Mesendoderm (in vitro differentiated cells): ENCODE measurements at places on chromosomes 7 and 10.

- no peak for DNase-seq
Observed at GRCh38 chr10:29120216-29120615, 168.7 kb upstream of the LYZL1 start.

GRCh38 chr10:72122221-72122620 lies 33.9 kb upstream of the SPOCK2 start:
- no peak for DNase-seq

DNA sequence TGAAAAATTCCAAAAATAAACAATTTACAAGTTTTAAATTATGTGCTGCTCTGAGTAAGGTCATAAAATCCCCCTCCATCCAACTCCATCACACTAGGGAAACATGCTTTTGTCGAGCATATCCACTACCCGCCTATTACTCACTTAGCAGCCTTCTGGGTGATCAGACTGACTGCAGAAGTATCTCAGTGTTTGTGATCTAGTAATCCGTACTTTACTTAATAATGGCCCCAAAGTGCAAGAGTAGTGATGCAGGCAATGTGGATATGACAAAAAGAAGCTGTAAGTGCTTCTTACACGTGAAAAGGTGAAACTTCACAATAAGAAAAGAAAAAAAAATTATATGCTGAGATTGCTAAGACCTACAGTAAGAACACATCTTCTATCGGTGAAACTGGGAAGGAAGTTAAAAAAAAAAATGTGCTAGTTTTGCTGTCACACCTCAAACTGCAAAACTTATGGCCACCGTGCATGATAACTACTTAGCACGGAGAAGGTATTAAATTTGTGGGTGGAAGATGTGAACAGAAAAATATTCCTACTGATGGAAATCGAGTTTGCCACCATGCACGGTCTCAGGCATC lies 43.2 kb downstream of the SEMA3C start:
- DNase-seq: no peak

DNA sequence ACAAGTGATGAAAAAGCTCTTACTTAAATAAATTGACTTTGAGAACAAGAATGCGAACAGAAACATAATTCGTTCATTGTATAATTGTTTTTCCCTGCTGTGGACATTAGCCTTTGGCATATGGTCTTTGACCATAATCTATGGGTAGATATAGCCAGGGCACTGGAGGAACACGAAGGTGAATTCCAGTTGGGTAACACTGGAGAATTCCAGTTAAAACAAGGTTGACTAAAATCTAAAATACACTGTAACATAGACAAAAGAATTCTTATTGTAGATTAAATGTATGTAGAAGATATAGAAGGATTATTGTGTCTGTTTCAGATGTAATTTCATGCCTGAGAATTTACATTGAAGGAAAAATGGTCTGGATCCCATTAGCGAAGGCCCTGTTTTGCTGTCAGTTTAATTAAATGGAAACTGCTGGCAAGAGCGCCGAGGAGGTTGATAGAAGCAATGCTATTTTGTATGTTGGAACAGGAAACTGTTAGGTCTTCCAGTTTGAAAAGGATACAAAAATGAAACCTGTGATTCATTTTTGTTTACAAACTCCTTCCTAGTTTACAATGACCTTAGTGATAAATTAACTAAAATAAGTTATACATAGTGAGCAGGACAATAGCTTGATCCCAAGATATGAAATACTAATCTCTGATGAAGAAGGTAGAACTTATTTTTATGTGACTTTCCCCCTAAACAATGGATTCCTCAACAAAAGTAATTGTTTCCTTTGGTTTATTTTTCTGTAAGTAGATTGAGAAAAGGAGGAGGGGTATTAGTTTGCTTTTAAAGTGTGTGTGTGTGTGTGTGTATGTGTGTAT lies 68.9 kb downstream of the ARID5B start:
- DNase-seq: no peak

DNA sequence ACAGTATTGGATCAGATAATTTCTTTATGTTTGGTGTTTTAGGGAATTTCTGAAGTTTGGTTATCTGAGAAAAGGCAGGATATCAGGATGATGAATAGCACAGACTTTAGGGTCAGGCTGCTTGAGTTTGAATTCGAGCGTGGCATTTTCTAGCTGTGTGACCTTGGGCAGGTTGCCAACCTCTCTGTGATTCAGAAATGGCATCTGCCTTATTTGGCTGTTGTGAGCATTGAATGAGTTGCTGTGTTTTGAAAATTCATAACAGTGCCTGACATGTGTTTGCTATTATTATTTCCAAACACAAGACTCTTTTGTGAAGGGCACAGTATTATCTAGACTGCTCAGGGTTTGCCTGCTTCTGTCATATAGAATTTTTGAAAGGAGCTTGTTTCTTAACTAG lies 66.9 kb downstream of the NXPH1 start:
- no peak for DNase-seq

DNA sequence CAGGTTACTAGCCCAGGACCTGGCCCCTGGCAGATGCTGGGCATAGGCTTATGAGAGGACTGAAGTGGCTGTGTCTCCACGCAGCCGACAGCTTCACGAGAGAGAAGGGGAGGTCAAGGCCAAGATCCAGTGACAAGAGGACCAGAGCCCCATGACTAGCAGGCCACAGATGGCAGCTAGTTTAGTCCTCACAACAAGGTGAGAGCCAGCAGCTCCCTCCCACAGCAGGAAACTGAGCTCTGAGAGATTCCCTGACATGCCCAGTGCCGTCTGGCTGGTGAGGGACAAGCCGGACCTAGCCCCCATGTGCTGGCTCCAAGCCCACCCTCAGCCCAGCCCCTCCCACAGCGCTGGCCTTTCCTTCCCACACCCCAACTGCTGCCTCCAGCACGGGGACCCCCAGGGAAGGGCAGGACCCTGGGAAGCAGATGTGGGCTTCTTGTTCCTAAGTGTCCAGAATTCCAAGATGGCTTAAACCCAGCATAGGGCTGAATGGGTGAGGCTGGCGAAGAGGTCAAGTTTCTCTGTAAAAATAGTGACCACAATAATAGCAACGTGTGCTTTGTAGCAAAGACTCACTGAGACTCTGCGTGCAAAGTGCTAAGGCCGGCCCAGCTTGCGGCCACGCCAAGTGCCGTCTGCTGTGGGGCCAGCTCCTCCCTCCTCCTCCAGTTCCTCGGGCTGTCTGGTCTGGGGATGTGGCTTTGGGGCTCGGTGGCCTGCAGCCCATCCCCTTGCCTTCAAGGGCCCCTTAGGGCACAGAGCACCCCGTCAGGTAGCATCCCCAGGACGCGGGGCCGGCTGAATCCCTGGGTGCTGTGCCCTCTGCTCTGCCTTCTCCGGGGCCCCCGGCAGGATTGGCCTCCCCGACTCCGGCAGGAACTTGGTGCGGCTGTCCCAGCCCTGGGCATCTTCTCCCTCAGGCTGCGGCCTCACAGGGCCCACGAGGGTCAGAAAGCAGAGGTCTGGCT lies 7.8 kb upstream of the FAM20C start:
- DNase-seq: no peak

DNA sequence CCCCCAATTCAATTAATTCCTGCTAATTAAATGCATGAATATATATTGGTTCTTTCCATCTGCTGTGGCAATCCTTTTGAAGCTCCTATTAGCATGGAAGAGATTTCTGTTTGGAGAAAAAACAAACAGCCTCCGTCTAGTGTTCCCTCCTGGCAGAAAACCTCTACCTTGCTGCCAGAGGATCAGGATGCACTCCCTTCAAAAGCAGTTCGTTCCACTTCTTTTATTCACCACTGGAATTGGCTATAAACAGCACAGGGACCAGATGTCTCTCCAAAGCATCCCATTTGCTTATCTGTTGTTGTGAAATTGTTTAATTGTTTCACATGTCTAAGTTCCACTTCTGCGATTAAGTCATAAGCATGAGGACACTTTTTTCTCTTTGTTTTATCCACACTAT lies 77.8 kb upstream of the PTN start:
- no peak for DNase-seq

DNA sequence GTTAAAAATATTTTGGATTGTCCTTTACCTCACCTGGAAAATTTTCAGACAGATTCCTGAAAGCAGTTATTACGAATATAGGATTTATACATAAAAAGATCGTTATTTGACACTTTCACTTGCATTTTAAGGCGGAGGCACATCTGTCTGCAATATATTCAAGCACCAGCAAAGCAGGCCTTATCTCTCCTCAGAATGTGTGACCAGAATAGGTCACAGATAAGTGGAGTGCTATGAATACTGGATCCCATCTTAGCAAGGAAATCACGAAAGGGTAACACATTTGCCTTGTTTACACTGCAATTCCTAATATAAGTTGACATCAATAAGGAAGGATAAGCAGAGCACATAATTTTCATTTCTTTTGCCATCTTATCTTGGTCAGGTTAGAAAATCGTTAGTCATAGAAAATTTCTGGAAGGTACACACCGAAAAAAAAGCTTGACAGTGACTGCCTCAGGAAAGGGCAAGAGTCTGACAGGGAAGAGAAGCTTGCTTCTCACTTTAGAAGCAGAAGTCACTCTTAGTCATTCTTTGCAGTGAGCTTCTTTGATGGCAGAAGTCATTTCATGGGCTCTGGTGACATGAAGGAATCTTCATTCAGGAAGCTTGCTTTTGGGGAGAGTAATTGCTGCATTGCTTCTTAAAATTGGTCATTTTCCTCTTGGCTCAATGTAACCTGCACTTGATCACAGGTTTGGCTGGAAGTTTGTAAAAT lies 98.1 kb upstream of the STK17A start:
- DNase-seq: peak; percentile 34

- no peak for DNase-seq
Observed at GRCh38 chr10:89151857-89152256, 55.3 kb downstream of the CH25H start.

DNA sequence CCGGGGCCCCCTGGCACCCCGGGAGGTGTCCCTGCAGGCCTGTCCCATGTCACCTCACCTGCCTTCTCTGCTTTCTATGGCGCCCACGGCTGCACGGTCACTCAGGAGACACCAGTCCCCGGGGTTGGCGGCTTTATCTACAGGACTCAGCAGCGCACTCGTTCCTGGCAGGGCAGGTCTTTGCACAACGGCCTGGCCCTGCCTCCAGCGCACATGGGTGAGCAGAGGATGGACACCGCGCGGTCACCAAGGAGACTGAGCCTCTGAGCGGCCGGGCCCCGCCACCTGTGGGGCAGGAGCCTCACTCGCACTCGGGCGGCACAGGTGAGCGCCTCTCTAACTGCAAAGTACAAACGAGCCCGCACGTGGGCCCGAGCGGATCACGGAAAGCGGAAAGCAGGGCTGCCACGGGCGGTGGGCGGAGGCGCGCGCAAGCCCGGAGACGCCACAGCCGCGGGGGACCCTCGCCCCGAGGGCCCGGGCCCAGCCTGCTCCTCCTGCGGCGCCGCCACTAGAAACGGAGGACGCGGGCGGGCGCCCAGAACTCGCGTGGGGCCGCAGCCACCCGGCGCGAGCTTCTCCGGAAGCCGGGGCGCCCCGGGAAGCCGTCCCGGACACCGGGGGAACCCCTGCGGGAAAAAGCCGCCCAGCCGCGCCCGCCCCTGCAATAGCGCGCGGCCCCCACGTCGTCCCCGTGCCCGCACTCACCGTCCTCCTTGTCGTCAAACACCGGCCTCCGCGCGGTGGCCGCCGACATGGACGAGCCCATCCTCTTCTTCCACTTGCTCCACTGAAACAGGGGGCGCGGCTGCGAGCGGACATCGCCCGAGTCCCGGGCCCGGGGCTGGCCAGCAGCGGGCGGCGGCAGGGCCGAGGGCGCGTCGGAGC lies 642 bp downstream of the STK32C start:
- DNase-seq: peak; percentile 35

DNA sequence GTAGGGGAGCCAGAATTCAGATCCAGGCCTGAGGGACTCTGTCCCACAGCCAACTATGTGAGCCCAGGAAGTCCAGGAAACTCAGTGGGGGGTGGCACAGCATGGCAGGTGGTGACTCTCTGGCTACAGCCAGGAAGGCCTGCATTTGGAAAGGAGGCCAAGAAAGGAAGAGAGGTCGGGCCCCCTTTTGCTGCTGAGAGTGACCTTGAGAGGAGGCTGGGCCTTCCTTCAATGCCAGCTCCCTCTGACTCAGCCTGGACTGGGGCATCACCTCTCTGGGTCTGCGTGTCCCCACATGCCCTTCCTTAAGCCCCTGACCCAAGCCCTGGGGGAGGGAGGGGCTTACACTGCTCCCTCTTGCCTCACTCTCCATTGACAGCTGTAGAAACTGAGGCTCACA lies 6.4 kb upstream of the MYL10 start:
- no peak for DNase-seq

- no peak for DNase-seq
Observed at GRCh38 chr10:108352771-108353170, 1188.3 kb upstream of the SORCS1 start.

GRCh38 chr7:74364061-74364460 lies 74.9 kb downstream of the CLIP2 start:
- DNase-seq: peak; percentile 77

DNA sequence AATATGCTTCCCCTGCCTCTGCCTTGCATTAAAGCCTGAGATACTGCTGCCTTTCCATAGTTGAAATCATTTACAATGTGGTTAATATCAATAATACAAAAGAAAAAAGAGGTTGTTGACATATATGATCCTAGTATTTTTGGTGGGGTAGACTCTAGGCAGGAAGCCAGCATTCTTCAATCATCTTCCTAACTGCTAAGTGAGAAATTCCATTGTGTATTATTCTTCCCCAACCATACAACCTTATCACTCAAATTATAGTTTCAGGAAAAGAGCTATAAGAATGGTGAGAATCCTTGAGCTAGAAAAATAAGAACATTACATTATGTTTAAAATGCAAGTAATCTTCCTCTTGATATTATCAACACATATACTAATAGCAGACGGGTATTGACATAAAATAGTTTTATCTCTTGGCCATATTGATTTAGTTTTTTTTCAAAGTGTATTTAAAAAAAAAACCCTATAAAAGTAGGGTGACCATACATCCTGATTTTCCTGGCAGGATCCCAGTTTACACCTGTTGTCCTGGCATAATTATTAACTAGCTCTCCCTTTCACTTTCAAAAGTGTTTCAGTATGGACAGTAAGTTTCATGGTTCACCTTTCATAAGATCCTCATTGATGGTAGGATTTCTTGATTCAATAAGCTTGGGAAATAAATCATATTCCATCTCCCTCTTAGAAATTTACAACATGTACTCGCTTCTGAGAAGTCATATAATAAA lies 33.4 kb upstream of the WASL start:
- DNase-seq: no peak

- DNase-seq: no peak
Observed at GRCh38 chr7:26664735-26665416, 199.5 kb downstream of the SKAP2 start.

- no peak for DNase-seq
Observed at GRCh38 chr7:136136906-136137454, 159.8 kb upstream of the MTPN start.

GRCh38 chr10:123852411-123852951 lies 39.1 kb downstream of the CPXM2 start:
- DNase-seq: no peak

- DNase-seq: peak; percentile 46
Observed at GRCh38 chr7:25216837-25217236, 11.4 kb downstream of the NPVF start.

DNA sequence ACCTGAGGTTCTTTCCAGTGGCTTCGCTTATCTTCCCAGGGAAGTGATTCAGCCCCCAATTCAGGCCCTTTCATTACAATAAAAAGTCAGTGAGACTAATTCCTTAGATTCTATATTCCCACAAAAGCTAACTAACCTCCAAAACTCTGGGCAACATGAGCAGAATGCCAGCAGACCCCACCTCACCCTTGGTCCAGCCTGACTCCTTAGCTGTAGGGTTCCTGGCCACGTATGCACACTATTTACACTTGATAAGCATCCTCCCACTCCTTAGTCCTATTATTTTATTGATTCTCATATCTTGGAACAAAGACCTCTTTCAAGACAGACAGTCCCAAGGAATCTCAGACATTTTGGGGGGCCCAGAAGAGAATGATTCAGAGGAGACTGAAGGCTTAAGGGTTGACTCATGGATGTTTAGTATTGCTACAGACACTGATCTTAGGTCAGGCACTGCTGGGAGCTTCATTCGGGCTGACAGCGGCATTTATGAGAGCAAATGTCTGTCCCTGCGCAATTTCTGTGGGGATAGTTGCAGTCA lies 162.6 kb upstream of the GDF10 start:
- DNase-seq: no peak
